ENCODE measurements at places on chromosomes 7 and 10.

GRCh38 chr7:94907026-94907810 is at the start of gene PPP1R9A:
PPP1R9A (plus strand) TSS chr7:94907594; CDS start chr7:94910114, 2,520 bp downstream.
- no peak for DNase-seq

DNA sequence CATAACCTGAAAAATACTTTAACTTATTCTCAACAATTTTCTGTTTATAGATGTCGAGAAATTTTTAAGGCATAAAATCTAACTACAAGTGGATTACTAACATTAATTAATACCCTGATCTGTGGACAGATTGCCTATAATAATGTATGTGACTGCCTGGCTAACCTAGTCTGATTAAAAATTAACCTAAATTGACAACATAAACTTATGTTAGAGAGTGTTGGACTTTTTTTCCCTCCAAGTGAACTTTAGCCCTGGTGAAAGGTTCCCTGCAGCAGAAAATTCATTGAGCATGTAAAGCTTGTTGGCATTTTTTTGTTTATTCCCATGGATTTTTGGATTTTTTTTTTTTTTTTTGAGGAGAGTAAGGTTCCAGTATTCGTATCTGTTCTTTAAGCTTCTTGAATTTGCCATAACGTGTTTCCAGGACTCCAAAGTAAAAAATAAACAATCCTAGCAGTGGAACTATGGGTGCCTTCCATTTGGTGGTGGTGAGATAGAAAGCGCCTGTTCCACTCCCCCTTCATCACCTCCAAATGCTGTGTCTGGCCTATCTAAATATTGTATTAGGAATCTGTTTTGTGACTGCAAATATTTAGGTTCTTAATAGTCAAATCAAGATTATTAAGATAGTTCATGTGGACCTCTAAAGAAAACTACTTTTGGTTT is 36.1 kb downstream of the NET1 start:
- DNase-seq = no peak

GRCh38 chr7:156759579-156760202 is 119.1 kb downstream of the RNF32 start:
- DNase-seq = no peak

- DNase-seq = no peak
These were observed 108.6 kb downstream of the UBE2H start for GRCh38 chr7:129843978-129844840.

DNA sequence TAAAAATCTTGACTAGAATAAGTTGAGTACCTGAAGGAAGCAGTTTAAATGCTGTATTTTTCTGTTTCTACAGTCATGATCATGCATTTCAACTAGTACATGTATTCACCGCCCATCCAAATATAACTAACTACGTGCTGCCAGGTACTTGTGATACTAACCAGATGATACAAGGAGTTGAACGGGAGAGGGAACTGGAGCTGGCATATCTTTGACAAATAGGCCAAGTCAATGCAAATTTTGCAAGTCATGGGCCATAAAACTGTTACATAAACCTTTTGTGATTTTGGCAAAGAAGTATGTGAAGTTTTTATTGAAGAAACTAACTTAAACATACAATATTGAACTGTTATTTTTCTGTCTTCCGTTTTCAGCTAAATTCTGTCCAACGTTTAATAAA is 14.5 kb downstream of the NUP42 start:
- DNase-seq = no peak

GRCh38 chr7:55458351-55458750 is 93.2 kb downstream of the LANCL2 start:
- DNase-seq = no peak

DNA sequence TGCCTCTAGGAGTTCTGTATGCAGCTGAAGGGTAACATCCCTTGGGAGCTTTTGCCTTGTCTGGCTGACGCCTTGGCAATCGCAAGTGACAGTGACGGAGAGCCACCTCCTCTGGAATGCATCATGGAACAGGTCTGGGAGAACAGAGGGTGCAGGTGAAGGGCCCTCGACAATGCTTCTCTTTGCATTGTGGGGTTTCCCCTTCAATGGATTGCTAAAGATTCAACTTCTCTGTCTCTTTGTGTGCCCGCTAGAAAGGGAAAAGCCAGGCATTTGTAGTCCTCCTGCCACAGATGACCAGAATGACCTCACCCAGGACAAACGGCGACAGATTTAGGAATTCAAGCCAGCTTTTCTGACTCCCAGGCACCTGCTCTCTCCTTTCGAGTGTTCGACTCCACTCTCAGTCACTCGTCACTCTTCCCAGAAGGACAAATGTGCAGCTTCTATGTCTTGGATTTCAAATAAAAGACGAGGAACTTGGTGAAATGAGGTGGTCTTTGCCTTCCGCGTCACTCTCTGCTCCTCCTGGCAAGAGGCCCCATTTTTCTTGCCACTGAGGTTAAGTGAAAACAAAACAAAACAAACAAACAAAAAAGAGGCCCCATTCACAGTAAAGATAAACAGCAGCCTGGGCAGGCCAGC is 26.1 kb downstream of the IL2RA start:
- DNase-seq = no peak

DNA sequence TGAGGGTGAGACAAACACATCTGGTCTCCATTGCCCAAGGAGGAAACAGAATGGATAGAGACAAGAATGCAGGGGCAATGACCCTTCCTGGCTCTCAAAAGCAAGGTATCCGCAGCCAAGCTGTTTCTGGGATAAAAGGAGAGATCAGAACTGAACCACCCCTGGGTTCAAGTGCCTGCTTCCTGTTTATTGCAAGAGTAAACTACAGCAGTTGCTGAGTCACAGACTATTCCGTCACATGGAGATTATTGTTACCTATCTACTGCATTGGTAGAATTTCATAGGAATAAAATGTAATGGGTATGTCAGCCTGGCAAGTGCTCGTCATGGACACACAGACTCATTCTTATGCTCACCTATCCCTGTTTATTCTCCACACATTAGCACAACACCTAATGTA is 821.6 kb downstream of the GRID1 start:
- no peak for DNase-seq

DNA sequence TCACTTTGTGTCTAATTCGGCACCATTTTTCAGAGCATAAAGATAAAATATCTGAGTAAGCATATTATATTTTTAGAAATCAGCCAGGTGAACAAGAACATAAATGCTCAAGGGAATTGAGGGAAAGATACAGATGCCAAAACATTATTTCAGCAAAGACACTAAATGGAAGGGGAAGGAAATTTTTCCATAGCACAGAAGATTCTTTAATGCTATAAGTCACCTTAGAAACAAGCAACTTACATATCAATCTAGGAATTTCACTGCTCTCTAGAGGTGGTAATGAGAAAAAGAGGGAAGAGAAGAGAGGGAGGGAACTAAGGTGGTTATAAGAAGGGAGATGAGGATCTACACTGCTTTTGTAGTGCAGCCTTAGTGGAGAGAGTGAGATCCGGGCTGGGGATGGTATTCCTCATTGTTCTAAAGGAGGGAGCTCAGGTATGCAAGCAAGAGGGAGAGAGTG is 20.4 kb downstream of the ZNF365 start:
- DNase-seq = no peak

- no peak for DNase-seq
These were observed 589.1 kb upstream of the ADARB2 start for GRCh38 chr10:2326411-2326810.

GRCh38 chr7:91114232-91114631 is 150.0 kb upstream of the FZD1 start:
- DNase-seq = no peak

- no peak for DNase-seq
These were observed 23.5 kb downstream of the TMEM72 start for GRCh38 chr10:44934416-44935200.

- no peak for DNase-seq
These were observed 48.3 kb upstream of the FAM171A1 start for GRCh38 chr10:15419279-15419874.

DNA sequence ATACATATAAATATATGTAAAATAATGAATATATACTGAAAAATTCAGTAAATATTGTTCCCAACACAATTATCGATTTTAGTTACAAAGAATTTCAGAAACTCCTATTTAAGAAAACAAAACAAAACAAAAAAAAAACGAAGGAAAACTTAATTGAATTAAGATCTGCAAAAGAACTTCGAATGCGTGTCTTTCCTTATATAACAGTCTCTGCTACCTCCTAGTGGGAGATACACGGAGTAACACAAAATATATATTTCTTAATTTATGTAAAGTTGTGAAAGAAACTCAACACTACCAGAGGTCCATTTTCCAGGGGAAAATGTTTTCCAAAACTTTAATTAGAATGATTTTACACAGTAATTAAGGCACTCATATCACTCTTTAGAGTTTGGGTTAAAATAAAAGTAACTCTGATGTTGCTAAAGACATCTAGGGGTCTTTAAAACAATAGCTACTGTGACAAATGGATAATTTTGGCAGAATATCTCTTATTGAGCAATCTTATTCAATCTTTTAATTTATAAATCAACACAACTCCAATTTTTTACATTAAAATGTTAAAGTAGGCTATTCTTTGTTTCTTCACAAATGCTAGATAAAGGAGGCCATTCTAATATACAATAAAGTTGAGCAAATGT is 41.6 kb downstream of the NEBL start:
- no peak for DNase-seq

DNA sequence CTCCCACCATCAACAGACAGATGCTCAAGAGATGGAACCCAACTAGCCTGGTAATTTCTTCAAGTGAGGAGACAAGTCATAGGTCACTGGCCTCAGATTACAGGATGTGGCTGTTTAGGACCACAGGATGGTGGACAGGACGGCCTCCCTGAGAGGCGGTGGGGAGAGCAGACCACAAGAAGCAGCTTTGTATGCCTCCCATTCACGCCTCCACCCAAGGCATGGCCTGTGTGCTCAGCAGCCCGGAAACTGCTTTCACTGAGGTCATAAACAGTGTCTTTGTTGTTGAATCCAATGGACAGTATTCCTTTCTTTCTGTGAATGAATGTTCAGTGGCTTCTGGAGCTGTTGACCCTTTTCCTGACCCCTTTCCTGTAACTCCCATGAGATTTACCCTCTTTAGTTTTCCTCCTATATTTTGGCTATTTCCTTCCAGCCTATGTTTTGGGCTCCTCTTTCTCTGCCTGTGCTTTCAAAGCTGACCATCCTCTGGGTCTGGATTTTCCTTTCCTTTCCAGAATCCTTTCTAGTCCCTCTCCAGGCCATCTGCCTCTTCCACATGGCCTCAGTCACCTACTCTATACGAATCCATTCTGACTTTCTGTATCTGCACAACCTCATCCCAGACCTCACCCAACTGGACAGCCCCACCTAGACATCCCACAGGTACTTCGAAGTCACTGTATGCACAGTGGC is 32.4 kb upstream of the INPP5F start:
- no peak for DNase-seq

- DNase-seq = no peak
These were observed 10.8 kb downstream of the KCNH2 start for GRCh38 chr7:150967349-150967748.

DNA sequence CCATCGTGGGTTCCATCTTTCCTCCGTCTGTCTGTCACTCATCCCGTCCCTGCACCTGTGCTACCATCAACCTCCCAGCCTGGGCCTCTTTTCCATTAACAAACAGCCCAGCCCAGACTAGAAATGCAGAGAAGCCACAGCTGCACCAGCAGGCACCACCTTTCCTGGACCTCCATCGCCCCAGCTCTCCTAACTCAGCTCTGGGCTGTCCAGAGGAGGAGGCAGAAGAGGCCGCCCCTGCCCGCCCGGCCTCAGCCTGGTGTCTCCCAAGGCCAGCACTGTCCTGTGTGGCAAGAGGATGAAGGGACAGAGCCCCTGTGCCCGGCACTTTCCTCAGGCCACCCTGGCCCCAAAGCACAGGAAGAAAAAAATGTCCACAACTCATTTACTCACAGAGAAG is 225.6 kb downstream of the PTPRN2 start:
- no peak for DNase-seq

DNA sequence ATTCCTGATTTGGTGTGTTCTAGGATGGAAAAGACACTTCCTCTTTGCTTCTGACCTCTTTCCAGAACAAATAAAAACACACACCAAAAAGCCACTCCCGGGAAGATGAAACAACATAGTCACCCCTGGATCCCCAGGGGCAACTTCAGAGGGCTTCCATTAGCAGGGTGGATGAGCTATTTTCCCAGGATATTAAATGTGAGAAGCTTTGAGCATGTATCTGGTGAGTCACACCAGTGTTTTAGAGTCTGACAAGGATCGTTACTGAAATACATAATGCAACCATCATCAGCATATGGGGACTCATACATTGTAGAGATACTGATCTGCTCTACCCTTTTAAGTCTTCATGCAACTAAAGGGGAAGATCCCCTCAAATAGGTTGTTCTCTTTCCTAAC is 115.5 kb upstream of the ZNF438 start:
- no peak for DNase-seq

- peak; percentile 41 for DNase-seq
These were observed 10.5 kb upstream of the ACSM6 start for GRCh38 chr10:95183271-95184230.

DNA sequence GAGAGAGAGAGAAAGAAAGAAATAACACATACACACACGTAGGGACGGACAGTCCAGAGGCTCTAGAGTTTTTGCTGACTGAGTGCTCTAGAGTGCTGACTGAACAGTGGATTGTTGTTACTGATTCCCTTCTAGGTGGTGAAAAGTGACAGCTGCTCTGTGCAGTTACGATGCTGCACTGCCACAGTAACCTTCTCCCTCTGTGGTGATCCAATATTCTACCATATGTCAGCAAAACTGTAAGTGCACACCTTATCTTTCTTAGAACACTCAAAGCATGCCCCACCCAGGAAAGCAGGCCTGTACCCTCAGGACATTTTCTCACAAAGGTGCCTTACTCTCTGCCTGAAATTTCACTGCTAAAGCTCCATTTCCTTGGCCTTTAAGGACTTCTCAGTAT is 1023.5 kb downstream of the TYW1 start:
- no peak for DNase-seq

- no peak for DNase-seq
These were observed 9.8 kb downstream of the RBP4 start for GRCh38 chr10:93591065-93591808.

- no peak for DNase-seq
These were observed 309.4 kb downstream of the RPS24 start for GRCh38 chr10:78342827-78343653.

- no peak for DNase-seq
These were observed 31.0 kb downstream of the MKI67 start for GRCh38 chr10:128095027-128095752.

- no peak for DNase-seq
These were observed 7.0 kb downstream of the GSAP start for GRCh38 chr7:77409005-77409738.

DNA sequence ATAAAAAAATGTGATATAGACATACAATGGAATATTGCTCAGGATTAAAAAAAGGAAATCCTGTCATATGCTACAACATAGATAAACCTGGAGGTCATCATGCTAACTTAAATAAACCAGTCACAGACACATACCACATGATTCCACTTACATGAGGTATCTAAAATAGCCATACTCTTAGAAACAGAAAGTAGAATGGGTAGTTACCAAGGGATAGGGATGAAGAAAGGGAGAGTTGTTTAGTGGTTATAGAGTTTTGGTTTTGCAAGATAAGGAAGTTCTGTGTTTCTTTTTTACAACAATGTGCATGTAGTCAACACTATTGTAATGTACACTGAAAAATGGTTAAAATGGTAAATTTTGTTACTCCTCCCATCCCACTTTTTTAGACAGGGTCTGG is 30.5 kb downstream of the BICC1 start:
- no peak for DNase-seq

Measured in stimulated activated CD8-positive, alpha-beta memory T cell treated with anti-CD3 and anti-CD28 coated beads, Interleukin-4, amount 100 ng/mL, for 1 hour (primary cell).